Cortex of kidney (tissue), 1 donor: ENCODE measurements at places on chromosomes 13 and 19.

DNA sequence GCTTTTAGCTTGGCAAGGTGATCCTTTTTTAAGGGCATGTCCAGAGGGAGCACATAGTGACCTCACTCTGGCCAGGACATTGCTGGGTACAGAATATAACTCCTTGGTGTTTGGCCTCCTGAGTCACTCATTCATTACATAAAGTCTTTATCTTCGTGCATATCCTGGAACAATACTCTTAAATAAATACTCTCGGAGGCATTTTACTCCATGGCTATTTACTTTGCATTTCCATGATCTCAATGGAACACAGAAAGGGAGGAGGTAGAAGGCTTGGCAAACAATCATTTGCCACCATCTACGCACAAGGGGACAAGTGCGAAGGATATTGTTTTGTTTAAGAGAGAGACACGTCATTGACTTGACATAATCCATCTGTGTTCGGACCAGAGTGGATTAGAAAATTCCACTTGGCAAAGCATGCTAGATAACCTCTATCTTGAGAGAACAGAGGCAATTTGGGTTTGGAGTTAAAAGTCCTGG lies 210.0 kb downstream of the IRS2 start:
- no peak for DNase-seq

DNA sequence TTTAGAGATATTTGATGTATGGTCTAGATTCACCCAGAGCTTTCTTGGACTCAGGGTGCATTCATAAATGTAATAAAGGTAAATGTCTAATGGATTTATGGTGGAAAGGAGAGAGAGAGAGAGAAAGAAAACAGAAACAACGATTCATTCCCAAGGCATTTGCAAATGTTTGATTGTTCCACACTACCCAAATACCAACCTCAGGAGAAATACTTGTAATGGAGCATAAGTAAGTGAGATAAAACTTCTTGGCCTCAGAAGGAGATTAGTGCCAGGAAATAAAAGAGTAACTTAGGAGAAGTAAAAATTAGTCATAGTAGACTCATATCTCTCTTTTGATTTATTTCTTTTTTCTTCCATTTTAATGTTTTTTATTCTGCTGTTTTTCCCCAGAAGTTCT lies 40.6 kb upstream of the DGKH start:
- no peak for DNase-seq

- DNase-seq: no peak
Observed at GRCh38 chr19:53881482-53882390, at the start of gene PRKCG. PRKCG (plus strand) TSS chr19:53882197; CDS start chr19:53882495, 298 bp downstream.

DNA sequence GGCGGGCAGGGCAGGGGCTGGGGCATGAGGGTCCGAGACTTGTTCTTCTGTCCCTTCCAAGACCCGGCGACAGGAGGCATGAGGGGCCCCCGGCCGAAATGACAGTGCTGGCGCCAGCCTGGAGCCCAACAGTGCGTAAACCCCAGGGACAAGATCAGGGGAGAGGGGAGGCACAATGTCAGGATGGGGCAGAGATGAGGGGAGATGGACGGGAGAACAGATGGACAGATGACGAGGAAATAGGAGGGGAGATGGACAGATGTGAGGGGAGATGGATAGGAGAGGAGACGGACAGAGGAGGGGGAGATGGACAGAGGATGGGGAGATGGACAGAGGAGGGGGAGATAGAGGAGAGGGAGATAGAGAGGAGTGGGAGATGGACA lies 518 bp downstream of the FLT3LG start:
- no peak for DNase-seq

DNA sequence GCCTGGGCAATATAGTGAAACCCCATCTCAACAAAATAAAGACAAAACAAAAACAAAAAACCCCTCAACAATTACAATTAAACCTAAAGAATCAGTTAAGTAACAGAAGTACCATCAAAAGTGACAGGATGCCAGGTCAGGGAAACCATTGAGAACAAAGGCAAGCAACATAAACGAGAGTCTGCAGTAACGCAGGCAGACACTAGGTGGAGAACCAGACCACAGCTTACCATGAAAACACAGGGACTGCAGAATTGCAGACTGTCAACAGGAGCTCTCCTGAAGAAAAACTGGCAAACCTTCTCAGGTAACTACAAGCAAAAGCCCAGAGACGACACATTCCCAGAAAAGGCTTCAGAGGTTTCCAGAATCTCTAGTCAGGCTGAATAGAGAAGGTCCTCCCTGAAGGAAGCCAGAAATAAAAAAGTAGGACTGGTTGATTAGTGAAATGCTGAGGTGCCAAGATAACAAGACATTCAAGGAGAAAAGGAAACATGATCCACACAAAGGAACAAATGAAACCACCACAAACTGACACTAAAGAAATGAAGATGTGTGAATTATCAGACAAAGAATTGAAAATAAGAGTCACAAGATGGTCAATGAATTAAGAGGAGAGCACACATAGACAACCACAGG lies 2.2 kb upstream of the ZNF665 start:
- DNase-seq: no peak

- DNase-seq: no peak
Observed at GRCh38 chr19:43553656-43554055, 20.7 kb downstream of the ZNF575 start.

DNA sequence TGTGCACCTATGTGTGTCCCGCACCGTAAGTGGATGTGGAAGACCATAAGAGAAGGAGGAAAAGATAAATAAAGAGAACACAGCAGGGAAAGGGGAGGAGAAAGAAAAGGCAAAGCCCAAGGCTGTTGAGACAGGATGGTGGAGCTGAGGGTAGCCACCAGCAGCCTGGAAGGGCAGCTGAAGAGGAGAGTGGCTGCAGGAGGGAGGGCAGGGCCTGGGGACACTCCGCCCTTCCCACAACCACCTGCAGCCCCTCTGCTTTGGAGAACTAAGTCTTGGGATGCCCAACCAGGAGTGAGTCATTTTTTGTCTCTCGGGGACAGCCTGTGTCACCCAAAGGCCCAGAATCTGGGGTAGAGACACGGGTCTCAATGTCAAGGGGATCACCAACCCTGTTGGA lies 26.4 kb upstream of the CCNE1 start:
- no peak for DNase-seq
